ENCODE measurements at places on chromosomes 7 and 10.

- DNase-seq = no peak
These were observed 79.1 kb upstream of the NME8 start for GRCh38 chr7:37769291-37769690.

GRCh38 chr10:132382231-132382922, 14.6 kb upstream of the PWWP2B start:
- no peak for DNase-seq

- no peak for DNase-seq
These were observed 69.1 kb downstream of the ZNRF2 start for GRCh38 chr7:30353532-30353931.

DNA sequence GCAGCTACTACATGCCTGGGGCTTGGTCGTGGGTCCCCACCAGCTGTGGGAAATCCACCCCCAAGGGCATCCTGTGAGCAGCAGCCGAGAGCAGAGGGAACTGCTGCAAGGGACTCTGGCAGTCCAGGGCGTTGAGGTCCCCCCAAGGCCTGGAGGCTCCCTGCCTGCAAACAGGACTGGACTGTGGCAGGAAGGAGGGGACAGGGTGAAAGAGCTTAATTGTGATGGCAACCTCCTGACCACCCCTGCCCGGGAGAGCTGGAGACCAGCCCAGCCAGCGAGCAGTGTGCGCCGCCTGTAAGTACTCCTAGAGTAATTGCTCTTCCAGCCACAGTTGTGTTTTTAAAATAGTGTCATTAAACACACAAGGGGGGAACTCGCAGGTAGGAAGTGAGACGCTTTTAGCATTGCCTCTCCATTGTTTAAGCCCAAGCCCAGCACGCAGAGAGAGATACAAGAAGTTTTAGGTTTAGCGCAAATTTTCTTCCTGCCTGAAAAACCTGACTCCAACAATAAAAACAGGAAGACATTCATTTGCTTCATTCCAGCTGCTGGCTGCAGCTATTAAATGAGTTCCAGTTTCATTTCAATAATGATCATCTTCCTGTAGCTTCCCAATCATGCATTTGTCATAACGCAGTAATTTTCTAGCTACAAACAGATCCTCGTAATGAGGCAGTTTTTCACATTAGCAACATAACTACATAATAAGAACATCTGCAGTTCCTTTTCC, 111.1 kb downstream of the EBF3 start:
- DNase-seq = no peak

- DNase-seq = no peak
These were observed 539.4 kb downstream of the PARD3 start for GRCh38 chr10:34275626-34276130.

DNA sequence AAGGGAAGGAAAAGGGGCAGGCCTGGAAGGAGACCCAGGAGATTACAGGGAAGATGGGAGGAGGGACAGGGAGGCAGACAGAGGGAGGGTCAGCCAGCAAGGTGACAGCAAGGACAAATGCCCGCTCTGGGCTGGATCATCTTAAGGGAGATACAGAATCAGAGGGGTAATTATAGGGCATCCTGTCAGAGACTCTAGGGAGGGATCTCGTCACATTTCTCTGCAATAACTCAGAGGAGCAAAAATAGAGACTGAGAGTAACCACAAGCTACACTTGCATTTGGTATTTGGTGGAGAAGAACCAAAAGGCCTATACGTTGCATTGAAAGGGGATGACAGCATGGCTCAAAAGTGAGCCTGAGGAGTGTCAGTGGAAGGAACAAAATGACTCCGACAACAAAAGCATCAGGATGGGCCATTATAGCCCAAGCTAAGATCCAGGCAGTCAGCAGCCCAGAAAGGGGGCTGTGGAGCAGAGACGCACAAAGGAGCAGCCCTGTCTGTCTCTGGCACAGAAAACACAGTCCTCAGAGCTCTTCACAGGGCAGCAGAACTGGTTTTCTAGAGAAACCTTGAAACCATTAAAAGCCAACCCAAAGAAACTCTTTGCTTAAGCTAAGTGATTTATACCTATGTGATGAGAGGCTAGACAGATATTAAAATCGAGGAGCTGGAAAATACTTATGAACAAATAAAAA, 430.2 kb upstream of the VSTM2A start:
- no peak for DNase-seq

DNA sequence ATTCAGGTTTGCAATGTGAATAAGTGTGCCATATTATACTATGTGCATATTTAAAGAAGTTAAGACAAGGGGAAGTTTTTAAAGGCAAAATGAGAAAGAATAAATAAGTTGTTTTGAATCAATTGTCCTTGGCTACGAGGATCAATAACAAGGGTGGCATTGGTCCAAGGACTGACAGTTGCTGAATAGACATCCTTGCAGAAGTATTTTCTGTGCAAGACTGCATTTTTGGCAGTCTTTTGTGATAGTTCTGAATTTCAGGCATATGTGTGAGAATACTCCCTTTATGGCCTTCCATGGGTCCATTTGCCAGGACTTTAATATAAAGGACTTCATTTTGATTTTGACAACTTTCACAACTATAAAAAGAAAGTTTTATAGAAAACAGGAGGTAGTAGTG, 5.4 kb upstream of the LIPA start:
- no peak for DNase-seq

DNA sequence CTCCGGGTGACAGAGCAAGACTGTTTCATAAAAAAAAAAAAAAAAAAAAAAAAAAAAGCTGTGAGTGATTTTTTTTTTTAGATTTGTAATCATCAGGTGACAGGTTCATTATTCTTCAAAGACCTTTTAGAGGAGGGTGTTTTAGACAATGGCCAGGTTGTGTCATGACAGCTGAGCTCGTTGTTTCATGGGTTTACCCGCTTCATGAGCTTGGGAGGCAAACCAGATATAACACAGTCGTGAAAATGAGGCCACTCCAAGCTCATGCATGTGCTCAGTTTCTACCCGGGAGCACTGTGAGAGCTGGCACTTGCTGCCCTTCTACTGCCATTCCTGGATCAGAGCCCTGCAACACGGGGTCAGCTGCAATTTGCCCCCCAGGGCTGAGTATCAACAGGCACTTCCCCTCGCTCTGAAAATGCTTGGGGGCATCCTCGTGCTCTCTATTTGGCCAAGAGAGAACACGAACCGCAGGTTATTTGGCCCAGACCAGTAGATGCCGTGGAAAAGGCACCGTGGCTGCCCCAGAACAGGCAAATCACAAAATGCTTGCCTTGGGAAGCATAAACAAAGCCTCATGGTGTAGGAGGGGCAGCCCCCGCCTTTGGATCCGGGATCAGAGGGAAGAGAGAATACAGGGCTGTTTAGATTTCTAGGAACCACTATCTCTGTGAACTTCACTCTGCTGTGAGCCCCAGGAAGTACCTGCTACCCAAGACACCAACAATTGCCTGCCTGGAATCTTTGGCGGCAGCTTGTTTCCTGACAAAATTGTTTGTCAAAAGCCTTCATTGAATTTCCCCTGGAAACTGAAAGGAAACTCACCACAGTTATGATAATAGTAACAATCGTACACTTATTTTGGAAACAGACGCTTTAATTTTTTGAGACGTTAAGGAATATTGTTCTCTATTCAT, 371.0 kb downstream of the FRMD4A start:
- DNase-seq = no peak

DNA sequence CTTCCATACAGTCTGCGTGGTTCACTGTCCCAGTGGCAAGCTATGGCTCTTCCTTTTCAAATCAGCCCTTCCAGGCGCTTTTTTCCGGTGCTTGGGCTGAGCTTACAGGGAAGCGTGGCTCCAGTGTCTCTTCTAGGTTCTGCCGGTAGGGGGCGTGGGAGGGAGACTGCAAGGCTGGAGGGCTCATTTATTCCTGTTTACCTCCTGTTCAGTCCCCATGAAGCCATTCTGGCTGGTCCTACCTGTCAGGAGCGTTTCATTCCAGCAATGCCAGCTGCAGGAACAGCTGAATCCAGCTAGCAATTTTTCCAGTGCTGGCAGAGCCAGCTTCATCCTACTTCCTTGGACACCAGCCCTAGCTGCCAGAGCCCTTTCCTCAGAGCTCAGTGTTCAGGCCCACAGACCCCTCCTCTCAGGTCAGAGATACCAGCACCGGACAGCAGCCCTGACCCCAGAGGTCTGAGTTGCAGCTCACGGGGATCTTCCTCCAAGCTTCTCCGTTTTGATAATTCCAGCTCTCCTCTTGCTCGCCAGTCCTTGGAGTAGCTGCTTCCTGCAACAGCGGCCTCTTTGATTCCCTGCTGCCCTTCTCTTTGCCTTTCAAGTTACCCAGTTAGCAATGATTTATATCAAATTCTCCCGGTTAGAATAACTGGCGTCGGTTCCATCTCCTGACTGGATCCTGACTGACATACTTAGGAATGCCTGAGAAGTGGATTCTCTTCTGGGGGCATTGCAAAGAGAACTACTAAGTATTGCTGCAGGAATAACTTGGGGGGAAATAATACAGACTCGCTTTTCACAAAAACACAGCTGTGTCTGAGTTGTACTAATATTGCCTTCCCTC, 129.8 kb downstream of the FRMD4A start:
- DNase-seq = no peak

DNA sequence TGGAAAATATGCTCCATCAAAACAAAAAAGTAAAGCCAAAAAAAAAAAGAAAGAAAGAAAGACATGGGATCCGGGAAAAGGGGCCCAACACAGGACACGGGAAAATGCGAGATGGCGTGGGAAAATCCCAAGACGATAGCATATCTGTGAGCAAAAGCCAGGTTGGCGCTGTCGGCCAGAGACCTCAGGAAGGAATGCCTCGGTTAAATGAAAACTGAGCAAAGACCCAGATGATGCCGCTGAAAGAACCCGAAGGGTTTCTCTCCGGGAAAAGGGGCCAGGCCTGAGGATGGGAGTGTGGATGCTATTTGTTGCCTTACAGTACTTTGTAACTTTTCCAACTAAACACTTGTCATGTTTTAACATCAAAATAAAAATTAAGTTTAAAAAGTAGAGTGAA, 49.5 kb upstream of the PPP2R2D start:
- DNase-seq = no peak

- DNase-seq = no peak
These were observed 18.9 kb upstream of the NRBF2 start for GRCh38 chr10:63114031-63114814.

DNA sequence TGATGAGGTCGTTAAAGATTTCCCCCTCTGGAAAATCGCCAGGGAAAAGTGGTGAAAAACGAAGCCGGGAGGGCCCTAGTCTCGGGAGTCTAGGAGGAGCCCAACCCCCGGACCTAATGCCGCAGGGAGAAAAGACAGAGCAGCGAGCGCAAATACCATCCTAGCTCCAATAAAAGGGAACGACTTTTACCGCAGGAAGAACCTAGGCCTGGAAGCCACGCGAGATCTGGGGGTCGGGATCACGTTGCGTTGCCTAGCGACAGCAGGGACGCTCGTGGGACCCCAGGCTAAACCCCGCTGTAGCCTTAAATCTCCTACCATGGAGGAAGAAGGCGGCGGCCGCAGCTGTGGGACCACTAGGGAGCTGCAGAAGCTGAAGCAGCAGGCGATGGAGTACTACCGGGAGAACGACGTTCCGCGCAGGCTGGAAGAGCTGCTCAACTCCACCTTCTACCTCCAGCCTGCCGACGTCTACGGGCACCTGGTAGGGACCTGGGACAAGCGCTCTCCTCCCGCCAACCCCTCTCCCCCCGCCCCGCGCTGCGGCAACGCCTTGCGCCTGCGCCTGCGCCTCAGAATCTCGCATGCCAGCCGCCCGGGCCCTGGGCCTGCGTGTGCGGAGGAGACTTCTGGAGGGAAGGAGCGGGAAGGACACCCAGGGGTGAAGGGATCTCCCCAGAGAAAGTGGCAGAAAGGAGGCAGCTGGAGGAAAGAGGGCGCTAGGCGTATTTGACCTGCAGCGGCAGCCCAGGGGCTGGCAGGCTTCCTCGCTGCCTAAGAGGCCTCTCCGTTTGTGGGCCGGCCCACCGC, at the start of gene ENO4:
Gene ENO4 (plus strand): TSS at position 252 of the 810 bp plus-strand sequence. CDS start 68 bp downstream, at position 320.
- peak; percentile 62 for DNase-seq

- no peak for DNase-seq
These were observed 11.5 kb downstream of the IKZF1 start for GRCh38 chr7:50315739-50316671.

- no peak for DNase-seq
These were observed 25.6 kb downstream of the VSTM4 start for GRCh38 chr10:49089557-49090188.

GRCh38 chr7:132429181-132429580, 147.1 kb downstream of the PLXNA4 start:
- DNase-seq = no peak

DNA sequence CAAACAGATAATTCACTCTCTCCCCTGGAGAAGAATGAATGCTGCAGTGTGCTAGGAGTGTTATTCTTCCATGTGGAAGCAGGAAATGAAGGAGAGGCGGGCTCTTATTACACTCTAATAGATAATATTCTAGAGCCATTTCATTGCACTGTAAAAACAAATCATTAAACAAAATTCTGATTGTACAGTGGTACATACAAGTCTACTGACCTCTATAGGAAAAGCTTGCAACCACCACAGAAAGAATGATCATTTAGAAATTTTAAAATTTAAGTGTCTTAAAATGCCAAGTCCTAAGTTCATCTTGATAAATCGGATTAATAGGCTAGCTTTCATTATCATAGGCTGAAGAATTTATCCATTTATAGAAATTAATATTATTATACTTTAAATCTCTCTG, 960.3 kb upstream of the LRRN3 start:
- no peak for DNase-seq

GRCh38 chr10:17169803-17170202, 31.7 kb downstream of the TRDMT1 start:
- DNase-seq = no peak

DNA sequence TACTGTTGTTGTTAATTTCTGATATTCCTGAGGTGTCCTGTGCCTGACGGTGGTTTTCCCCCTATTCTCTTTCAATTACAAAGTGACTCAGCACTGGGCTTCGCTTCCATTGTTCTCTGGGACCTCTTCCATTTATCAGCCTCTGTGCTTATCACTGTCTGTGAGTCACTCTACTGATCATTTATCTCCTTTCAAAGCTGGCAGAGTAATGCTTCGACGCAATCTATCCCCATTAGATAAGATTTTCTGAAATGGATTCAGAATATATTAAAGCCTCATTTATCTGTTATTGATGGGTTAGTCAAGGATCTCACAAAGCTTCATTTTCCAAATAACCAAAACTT, 679.2 kb downstream of the SDK1 start:
- no peak for DNase-seq

DNA sequence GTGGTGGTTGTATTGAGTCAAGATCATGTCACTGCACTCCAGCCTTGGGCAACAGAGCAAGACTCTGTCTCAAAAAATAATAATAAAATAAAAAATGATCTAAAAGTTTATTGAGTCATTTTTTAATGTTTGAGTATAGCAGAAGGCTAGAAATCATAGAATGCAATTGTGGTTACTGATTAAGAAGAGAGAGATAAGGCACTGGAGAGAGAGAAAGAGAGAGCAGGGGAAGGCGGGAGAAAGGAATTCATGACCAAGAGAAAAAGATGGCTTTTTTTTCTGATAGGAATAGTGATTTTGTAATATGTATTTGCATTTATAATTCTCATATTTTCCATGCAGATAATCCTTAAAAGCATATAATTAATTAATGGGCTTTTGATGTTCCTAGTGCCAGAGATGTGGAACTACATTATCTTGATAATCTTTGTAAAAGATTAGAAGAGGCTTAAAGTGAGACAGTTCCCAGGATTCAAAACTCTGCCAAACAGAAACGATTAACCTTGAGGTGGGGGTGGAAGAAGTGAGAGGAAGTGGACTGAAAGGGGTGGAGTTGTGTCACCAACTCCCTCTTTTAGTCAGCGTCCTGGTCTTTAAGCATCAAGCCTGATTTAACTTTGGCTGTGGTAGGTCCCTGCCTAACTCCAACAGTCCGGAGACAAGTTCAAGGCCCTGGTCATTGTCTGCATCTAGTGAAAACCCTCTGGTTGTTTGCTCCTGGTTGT, 76.2 kb downstream of the CHN2 start:
- no peak for DNase-seq

Measured in anterior cingulate cortex (tissue), 58 donors.